ENCODE measurements at places on chromosomes 3 and 15.
A peak's percentile ranks its signal among the peaks of the same experiment; 100 is the strongest.

DNA sequence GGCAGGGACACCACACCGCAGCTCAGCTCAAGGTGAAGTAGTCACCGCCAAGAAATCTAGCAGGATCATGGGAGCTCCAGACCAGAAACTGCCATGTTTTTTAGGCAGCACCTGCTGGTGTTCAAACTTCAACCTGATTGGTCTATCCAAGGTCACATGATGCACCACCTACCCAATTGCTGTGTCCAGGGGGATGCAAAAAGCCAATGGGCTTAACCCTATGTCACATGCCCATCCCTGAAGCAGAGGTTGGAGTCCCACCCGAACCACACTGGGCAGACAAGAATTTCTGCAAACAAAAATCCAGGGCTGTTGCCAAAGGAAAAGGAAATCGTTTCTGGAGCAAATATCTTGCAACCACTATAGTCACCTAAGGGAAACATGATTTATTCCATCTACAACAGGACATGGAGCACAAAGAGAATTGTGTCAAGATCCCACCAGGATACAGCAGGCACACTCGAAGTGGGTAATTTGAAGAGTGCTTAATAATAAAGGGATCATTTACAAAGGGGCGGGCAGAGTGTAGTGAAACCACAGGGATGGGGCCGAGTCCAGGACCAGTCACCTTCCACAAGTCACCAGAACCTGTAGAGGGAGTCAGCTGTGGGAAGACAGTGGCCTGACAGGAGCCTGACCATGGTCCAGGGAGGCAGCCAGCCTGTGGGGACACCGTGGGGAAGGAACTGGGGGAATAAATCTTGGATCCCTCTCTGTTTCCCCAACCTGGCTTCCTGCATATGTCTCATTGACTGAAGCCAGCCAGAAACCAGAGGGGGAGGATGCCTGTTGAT, 34.2 kb upstream of the TSEN2 start:
- DNase-seq = no peak

DNA sequence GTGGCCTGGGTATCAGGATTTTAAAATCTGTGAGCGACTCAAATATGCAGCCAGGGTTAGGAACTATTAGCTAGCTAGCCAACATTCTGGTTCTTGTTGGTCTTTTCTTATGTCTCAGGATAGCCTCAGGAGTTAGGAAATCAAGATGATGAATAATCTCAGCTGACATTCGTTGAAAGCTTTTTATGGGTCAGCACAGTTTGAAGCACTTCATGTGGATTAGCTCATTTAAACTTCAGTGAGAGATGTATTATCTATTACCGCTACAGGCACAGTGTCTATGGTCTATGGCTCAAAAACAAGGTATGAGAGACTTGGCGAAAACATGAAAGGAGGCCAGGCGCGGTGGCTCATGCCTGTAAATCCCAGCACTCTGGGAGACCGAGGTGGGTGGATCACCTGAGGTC, 187.5 kb upstream of the THRB start:
- no peak for DNase-seq

GRCh38 chr15:63870487-63871209, 36.9 kb upstream of the HERC1 start:
- peak; percentile 52 for DNase-seq

GRCh38 chr3:42175386-42176240, 84.5 kb downstream of the TRAK1 start:
- no peak for DNase-seq

DNA sequence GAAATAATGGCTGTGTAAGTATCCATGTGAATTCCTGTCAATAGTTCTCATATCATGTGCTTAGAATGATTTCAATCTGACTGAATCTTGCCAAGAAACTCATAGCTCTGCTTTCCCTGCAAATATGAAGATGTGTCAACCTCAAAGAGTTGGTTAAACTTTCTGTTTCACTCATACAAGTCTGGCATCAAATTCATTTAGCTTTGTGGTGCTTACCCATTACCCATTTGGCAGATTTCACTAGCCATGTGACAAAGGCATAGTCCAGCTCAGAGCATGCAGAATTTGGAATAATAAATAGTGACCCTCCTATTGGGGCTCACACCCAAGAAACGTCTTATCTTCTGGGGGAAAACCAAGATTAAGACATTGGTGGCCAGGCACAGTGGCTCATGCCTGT, 256.6 kb upstream of the TPRG1 start:
- DNase-seq = no peak

DNA sequence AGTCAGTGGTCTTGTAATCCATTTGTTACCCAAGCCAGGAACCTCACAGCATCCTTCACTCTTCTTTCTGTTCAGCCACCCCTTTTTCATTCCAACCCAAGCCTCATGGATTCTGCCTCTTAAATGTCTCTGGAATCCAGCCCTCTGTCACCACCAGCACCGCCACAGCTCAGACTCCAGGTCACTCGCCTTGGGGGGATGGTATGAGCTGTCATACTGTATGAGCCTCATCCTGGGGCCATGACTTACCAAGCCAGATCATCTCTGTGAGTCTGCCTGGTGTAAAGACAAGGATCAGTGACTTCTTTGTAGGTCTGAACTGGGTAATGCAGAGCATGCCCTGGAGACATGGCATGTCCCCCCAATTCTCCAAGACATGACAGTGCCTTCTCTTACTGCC, 79.6 kb downstream of the PGPEP1L start:
- no peak for DNase-seq

All from smooth muscle cell of the brain vasculature (primary cell).